Activated CD8-positive, alpha-beta memory T cell treated with anti-CD3 and anti-CD28 coated beads, Interleukin-2, amount 10 ng/mL, durations not matched to agents 7 days and 5 days (primary cell): ENCODE measurements at places on chromosomes 4 and X.

GRCh38 chrX:49162620-49163019 is at the start of gene MAGIX:
Gene MAGIX, plus strand, starts transcription at chrX:49162758. Its CDS starts 132 bp downstream, at chrX:49162890.
- DNase-seq, result no peak

- no peak for DNase-seq
These were observed 477.5 kb downstream of the SPRY1 start for GRCh38 chr4:123874063-123874462.

- DNase-seq, result no peak
These were observed 336.8 kb upstream of the CLNK start for GRCh38 chr4:11021333-11021732.

DNA sequence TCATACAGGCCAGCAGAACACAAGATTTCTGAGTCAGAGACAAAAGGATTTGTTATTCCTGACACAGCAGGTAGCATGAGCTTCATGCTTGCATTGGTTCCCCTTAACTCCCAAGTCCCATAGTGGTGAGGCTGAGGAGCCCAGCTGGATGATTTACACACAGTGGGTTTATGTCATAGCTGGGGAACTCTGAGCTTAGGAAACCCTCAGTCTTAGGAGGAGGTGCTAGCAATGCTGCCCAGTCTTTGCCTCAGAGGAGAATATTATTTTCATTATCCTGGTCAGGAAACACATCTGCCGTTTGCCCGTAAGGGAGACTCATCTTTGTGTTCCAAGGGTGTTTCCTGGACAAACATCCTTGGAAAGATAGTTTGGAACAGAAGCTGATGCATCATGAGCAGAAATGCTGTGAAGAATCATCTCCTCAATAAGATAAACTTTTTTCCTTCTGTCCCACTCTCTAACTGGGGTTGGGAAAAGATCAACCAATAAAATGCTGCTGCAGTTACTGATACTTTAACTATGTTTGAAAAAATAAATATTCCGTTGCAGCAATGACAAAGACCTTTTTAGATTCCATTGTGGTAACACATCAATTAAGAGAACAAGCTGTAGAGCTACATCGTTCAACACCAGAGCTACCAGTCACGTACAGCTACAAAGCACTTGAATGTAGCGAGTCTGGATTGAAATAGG is 146.8 kb downstream of the DCLK2 start:
- no peak for DNase-seq

DNA sequence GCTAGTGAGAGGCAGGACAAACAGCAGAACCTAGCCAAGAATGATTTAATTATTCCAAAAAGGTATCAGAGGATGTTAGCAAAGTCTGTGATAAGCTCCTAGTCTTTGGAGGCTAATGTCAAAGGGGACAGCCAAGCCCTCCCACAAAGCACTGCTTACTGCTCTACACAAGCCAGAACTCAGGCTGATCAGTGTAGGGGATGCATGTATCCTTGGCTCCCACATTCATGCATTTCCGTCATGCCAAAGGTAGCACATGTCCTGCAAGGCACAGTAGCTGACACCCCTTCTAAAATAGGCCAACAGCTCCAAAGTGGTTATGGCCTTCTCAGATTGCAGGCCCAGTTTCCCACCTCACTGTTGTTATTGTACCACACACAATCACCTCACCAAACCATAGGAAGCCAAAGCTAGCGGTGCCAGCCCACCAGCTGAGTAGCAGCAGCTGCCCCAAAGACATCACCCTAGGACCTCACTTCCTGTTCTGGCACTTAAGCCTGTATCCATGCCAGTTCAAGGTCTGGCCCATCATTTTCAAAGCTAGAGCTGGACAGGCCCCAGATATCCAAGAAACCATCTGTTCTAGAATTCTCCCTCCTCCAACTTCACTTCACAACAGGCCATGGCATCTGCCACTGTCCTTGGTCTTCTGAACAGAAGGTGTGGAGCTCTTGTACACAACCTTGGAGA is 40.9 kb downstream of the TSPAN5 start:
- DNase-seq, result no peak

DNA sequence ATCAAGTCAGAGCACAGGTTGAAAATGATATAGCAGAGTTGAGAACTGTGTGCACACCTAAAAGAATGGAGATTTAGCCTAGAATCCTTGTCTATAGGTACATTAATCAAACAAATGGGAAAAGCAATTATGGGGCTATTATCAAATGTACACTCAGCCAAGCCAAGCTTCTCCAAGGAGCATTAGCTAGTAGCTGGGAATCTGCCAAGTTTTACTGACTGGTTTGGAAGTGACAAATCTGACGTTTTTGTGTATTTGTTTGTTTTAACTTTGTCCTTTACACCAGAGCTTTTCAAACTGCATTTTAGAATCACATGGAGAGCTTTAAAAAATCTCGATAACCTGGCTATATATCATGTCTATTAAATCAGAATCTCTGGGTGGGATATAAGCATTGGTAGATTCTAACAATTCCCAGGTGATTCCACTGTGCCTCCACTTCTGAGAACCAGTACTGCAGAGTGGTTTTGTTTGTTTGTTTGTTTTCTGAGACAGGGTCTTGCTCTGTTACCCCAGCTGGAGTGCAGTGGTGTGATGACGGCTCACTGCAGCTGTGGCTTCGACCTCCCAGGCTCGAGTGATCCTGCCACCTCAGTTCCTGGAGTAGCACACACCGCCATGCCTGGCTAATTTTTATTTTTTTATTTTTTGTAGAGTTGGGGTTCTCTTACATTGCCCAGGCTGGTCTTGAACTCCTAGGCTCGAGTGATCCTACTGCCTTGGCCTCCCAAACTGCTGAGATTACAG is 279.8 kb downstream of the UNC5C start:
- DNase-seq, result no peak

DNA sequence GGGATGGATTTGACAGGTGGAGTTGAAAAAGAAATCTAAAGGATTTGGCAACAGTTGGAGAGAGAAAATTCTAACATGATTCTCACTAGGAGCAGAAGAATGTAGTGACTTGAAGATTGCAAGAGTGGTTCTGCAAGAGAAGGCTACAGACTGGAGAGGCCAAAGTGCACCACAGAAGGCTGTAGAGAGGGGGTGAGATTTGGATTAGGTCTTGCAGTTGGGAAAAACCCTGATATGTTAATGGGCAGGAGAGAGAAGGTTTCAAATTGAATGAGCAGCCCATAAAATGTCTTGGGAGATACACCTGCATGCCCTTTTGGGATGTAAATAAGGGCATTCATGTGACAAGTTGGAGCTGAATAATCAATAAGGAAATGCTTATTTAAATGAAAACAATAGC is 14.7 kb upstream of the VEGFD start:
- no peak for DNase-seq

- no peak for DNase-seq
These were observed 16.2 kb downstream of the HPF1 start for GRCh38 chr4:169741569-169741968.

DNA sequence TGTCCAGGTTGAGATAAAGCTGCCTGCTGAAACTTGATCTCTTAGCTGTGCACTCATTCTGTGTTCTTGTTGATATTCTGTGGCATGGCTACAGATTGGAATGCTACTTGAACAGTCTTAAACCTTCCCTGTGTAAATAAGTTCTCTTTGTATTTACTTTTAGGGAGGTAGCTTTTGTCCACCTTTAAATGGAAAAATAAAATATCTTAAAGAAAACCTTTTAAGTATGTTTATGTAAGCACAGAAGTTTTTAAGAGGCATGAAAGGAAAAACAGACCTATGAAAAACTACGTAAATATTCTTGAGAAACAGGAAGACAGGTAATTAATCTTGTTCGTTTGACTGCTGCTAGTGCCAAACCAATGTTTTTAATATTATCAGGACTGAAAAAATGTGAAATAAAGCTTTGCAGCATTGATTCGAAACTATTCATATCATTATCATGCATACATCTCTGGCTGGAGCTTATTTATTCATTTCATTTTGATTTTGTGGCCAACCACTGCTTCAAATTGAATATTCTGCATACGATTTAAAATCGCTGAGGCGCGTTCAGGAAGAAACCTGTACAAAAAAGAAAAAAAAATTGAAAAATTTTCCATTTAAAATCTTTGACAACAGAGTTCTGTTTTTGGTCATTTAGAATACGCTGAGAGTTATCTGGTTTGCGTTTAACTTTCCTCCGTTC is 17.8 kb downstream of the HSD17B13 start:
- no peak for DNase-seq

DNA sequence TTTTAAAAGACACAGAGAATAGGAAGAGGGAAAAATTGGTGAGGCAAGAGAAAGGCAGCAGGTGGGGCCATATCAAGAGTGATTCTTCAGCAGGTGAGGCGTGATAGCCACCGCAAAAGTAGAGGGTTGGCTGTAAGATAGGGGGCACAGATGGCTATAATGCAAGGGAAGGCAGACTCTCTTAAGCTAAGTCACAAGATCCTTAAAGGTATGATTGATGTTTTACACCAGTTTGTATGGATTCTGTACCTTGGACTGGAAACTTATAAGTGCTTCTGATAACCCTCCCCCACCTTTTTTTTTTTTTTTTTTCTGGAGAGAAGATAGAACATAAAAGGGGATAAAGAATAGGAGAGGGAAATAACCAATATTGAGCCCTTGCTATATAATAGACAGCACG is 40.0 kb downstream of the NSUN7 start:
- DNase-seq, result no peak

DNA sequence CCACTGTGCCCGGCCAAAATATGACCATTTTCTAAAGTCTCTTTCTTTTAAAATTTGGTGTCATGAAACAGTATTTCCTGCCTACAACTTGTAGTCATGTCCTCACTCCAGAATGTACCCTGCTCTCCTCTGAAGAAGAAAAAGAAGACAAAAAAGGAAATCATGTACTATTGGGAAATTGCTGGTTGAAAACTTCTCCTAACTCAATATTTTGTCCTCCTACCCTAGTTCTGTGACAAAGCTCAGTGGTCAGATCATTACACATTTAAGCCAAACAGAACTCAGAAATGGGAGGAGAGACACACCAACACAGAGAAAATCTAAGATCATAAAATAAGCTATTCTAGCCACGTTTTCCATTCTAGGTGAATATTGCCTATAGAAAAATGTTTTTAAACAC is 127.7 kb downstream of the IRF2 start:
- DNase-seq, result no peak

DNA sequence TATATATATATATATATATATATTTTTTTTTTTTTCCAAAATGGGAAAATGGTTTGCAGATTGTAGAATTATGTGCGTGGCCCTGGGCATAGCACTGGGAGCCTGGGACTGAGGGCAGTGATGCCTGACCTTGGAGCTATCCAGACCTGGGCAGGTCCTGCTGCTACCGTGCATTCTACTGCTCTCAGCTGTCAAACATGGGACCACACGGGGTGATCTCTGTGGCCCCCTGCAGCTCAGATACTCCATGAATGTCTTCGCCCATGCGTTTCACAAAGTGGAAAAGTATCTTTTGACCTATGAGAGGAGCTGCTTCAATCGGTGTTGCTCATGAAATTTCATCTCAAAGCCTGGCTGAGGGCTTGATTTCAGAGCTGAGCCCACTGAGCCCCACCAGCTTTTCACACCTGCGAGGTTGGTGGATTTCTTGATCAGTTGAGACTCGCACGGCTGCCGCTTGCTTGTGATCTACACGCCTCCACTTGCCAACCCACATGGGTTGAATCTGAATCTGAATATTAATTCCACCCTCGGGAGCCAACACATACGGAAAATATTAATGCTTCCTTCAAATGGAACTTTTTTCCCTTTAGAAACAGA is 35.7 kb downstream of the ING2 start:
- DNase-seq, result no peak

- no peak for DNase-seq
These were observed 113.6 kb upstream of the CBLL2 start for GRCh38 chrX:22159071-22159470.

GRCh38 chr4:23384741-23385140 is 505.1 kb downstream of the PPARGC1A start:
- DNase-seq, result no peak

GRCh38 chr4:95106408-95106928 is 348.7 kb downstream of the BMPR1B start:
- no peak for DNase-seq

GRCh38 chr4:151238477-151238876 is 38.5 kb upstream of the PRSS48 start:
- DNase-seq, result no peak

DNA sequence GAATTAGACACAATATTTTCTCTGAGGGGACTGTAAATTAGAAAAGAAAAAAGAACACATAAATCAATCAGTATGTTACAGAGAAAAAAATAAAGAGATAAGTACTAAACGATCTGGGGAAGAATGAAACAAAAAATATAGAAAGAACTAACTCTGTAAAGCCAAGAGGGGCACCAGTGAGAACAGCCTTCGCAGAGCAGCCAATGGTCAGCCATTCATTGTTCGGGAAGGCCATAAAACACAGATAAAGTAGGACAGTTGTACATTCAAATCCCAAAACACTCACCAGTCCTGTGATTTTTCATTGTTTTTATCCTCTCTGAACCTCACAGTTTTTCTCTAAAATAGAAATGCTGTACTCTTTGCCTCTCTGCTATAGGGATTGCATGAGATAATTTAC is 127.9 kb downstream of the NEK1 start:
- DNase-seq, result no peak

DNA sequence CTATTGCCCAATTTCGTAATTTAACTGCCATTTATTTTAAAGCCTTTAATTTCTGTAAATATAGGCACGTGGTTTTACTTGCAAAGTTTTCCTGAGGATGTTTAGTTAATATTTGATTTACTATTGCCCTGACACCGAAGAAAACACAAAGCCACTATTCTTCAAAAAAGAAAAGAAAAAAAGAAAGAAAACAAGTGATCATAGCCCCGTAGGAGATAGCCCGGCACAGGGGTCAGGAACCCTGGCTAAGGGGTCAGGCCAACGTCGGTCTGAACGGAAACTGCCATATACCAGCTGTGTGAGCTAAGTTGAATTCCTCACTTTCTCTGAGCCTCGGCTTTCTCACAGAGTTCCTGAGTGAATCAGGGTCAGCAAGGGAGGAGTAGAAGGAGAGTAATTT is 17.7 kb upstream of the LAMP2 start:
- no peak for DNase-seq

DNA sequence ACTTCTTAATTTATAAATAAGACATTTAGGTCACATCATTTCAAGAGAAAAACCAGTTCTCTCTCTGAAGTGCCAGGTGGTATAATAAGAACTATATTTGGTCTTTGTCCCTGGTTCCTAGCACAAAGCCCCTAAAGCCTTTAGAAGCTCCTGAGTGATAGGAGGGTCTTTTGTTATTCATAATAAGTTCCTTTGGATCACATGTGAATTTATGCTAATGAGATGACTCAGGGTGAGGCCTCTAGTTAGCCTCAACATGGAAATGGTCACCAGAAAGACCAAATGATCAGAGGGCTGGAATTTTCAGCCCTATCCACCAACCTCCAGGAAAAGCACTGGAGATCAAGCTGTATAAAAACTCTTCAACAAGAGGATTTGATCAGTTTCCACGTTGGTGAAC is 68.1 kb upstream of the BLTP1 start:
- no peak for DNase-seq

DNA sequence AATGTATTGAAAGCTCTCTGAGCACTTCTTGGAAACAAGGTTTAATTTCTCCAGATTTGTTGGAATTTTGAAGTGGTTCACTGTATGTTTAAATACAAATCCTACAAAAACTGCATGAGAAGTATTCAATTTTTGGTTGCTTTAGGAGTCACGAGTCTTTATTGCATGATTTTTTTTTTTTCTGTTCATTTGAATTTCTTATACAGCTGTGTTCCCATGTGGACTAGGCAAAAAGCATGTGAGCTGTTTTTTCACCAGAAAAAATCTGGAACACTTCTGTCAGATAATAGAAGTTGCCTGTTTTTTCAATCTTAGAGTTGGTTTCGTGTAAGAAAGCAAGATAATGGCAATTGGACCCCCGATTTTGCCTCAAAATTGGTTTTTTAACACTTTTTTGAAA is 66.4 kb downstream of the SLC9A6 start:
- no peak for DNase-seq

GRCh38 chrX:119647552-119648420 is 41.6 kb upstream of the NKRF start:
- DNase-seq, result peak; percentile 88
